ENCODE measurements at places on chromosomes 1 and 21.

DNA sequence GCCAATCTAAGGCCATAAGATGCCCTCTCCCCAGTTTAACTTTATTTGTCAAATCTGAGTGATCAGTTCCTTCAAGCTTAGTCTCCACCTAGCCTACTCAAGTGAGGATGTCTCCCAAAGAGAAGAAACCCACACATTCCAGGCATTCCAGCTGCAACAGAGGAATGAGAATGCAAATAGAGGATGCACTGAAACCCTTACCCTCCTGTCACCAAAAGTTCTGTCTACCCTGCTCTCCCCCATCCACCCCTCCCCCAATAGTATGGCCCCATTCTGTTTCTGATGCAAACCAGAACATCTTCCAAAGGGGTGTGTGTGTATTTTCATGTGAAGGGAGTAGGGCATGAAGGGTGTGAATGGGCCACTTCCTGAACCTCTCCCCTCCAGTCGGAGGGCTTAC, 3.0 kb downstream of the DUSP23 start:
- DNase-seq = no peak

GRCh38 chr1:10216090-10216749, 5.8 kb downstream of the KIF1B start:
- DNase-seq = no peak

DNA sequence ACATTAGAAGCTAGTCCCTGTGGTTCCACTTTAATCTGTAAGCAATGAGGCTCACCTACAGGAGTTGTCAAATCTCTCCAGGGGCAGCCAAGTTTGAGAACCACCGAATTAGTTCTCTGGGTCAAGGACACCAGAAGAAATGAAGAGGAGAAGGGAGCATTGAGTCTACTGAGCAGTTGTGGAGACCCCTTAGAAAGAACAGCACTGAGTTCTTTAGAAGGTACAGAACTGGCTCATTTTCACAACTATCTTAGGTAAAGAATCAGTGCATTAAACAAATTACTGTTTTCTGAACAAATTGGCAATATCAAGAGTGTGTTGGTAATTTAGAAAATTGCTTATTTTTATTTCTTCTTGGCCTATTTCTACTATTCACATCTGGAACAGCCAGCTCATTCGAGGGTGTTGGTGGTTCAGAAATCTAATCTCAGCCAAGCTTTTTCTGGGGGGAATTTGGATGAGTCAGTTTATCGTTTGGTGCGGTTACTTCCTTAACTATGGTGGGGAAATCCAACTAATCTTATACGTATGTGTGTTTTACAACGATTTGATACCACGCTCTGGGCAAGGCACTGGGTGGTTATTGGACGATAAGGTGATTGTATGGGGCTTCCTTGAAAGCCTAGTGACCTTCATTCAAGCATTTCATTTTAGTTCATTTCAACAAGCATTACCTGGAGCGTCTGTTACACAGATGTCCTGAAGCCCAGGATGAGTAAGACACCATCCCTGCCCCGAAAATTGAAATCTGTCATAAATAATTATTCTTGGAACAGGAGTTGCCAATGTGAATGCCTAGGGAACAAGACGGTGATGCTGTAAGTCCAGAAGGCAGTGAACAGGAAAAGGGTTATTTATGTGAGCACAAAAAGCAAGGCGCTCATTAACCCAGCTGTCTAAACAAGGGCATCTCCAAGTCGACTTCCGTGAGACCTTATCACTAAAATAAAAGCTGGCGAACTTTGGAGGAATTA, 52.0 kb upstream of the TMPRSS2 start:
- no peak for DNase-seq

- no peak for DNase-seq
These were observed 22.0 kb downstream of the FOXO6 start for GRCh38 chr1:41383094-41383852.

- DNase-seq = no peak
These were observed 121.5 kb downstream of the COL24A1 start for GRCh38 chr1:86035101-86035500.

- DNase-seq = no peak
These were observed 1.6 kb downstream of the TUFT1 start for GRCh38 chr1:151541752-151542151.

GRCh38 chr1:151049458-151049857, 1.9 kb downstream of the C1orf56 start:
- no peak for DNase-seq

- DNase-seq = no peak
These were observed 146.8 kb downstream of the PTPRU start for GRCh38 chr1:29382851-29383745.

GRCh38 chr1:204959374-204959773, 83.6 kb upstream of the CNTN2 start:
- no peak for DNase-seq

- no peak for DNase-seq
These were observed 21.3 kb downstream of the NPR1 start for GRCh38 chr1:153699768-153700167.

- no peak for DNase-seq
These were observed 1010.3 kb downstream of the AMY1C start for GRCh38 chr1:104760017-104760416.

DNA sequence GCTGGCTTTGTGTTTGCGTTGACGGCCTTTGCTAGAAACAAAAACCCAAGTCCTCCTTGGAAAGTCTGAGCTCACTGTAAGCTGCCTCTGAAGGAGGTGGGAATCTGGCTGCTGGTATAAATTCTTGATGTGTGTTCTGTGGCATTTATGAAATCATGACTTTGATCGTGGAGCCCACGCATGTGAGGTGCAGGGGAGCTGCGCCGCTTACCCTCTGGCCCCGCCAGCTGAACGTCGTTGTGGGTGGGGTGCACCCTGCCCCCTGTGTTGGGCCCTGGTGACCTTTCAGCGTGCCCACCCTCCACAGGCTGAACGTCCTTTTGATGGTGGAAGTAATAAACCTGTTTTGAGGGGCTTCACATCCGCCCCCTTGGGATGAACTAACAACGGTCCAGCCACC, 21.2 kb upstream of the DIP2A start:
- no peak for DNase-seq

- DNase-seq = no peak
These were observed 15.5 kb upstream of the POGZ start for GRCh38 chr1:151474745-151475144.

DNA sequence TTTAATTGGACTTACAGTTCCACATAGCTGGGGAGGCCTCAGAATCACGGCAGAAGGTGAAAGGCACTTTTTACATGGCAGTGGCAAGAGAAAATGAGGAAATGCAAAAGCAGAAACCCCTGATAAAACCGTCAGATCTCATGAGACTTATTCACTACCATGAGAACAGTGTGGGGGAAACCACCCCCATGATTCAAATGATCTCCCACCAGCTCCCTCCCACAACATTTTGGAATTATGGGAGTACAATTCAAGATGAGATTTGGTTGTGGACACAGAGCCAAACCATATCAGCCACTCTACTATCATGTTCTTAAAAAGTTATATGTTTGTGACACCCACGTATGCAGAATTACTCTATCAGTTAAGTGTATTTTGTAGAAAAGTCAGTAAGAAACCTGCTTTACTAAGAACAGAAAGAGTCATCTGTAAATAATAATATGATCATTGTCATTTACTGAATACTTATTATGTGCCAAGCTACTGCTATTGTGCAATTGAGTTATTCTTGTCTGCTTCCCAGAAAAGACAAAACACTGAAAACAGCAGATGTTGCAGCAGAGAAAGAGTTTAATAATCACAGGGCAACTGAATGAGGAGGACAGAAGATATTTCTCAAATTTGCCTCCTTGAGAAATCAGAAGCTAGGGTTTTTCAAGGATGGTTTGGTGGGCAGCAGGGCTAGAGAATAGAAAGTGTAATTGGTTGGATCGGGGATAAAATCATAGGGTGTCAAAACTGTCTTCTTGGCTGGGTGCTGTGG, 207.7 kb upstream of the FGGY start:
- DNase-seq = no peak

GRCh38 chr1:50430010-50430405, 6.8 kb upstream of the DMRTA2 start:
- DNase-seq = no peak

- no peak for DNase-seq
These were observed 13.7 kb downstream of the LRRC8B start for GRCh38 chr1:89538361-89538760.

DNA sequence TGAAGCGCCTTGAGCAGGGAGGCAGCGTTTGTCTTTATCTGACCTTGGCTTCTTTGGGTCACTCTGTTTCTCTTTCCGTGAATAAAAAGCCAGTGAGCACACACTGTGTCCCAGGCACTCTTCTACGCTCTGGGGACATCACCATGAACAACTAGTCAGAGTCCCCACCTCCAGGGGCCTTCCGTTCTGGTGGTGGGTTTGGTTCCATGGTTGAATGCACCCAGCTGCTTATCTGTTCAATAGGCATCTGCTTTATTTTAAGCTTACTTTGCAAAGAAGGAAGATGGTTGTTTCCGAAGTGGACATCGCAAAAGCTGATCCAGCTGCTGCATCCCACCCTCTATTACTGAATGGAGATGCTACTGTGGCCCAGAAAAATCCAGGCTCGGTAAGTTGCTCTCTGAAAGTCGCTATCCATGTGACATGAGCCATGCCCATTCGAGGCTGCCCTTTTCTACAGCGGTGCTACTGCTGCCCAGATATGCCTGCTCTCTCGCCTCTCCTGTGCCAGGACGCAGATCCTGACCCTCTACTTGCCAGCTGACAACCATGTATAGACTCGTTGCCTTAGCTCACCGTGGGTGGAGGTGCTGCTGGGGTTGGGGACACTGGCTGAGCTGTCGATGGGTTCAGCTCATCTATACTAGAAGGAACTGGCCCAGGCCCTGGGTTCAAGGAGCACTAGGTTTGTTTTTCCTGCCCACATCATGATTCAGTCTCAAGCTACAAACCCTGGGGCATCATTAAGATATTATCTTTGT, 5.9 kb downstream of the MX1 start:
- no peak for DNase-seq

- DNase-seq = no peak
These were observed 298.8 kb upstream of the LYPLAL1 start for GRCh38 chr1:218874801-218875400.

DNA sequence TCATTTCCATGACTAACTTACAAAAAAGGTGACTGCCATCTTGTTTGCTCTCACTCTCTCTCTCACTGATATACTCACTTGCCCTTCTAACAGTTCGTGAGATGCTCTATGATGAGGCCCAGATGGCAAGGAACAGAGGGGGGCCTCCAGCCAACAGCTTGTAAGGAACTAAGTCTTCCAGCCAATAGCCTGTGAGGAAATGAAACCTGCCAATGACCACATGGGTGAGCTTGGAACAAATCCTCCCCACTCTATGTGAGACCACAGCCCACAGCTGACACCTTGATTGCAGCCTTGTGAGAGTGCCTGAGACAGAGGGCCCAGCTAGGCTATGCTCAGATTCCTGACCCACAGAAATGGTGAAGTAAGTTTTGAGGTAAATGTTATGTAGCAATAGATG, 153.7 kb downstream of the HHIPL2 start:
- no peak for DNase-seq

Data from stimulated activated CD8-positive, alpha-beta memory T cell treated with anti-CD3 and anti-CD28 coated beads, Interleukin-2, amount 100 ng/mL, for 48 hours (primary cell).